ENCODE measurements at places on chromosomes 12 and 14. TPM values are rescaled to one million over a fixed set of nuclear protein-coding genes. Genes with fewer than 3 reads are reported as not detected.

- DNase-seq: no peak
Observed at GRCh38 chr12:112207397-112207924, 82.1 kb downstream of the TRAFD1 start.

DNA sequence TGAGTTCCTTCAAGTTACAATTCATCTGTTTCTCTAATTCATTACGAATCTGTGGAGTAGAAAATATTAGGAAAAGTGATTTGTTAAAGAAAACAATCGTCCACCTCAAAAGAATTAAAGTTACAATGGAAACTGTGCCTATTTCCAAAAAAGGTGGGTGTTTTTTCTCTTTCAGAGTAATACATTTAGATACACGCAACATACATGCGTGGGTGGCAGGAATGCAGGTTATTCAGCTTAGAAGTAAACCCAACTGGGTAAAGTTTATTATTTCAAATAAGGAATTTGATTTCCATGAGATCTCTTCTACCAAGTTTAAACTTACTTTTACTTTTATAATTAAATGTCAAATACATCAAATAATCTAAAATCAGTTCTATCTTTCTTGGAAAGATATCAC lies 52.2 kb downstream of the SSH1 start:
- no peak for DNase-seq

DNA sequence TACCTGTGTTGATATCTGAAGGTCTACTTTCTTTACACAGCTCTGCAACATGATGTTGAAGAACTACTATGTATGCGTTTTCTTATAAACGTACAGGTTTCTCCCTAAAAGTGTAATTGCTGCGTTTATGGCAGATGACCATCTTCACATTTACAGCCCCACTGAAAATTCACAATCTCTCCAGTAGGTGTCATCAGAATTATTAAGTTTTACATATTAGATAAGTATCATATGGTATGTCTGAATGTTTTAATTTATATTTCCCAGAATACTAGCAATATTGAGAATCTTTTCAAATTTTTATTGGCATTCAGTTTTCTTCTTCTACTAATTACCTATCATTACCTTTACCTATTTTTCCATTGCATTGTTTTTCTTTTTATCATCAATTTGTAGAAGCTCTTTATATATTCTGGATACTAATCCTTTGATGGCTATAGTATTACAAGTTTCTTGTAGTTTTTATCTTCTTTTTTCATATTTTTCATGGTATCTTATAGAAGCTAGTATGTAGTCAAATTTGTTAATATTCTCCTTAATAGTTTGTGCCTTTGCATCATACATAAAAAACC lies 123.5 kb downstream of the CAPZA3 start:
- no peak for DNase-seq

GRCh38 chr12:29281371-29282005 lies 99.5 kb downstream of the ERGIC2 start:
- DNase-seq: no peak

DNA sequence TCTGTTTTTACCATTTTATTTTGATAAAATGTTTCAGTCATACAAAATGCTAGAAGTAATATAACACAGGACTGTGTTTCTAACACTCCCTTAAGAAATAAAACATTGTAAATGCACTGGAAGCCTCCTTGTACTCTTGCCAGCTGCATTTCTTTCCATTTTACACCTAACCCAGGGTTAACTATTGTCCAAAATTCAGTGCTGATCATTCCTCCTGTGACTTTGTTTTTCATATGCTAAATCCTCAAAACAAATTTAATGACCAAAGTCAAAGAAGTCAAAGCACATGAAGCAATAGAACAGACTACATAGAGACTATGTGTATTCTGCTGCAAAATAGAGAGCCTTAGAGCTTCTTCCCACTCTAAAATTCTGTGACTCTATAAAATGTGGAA lies 420.3 kb upstream of the PRICKLE1 start:
- no peak for DNase-seq

GRCh38 chr14:89516173-89516572 lies 99.1 kb upstream of the FOXN3 start:
- DNase-seq: no peak

Gene RNASE7
- total RNA-seq: not detected

DNA sequence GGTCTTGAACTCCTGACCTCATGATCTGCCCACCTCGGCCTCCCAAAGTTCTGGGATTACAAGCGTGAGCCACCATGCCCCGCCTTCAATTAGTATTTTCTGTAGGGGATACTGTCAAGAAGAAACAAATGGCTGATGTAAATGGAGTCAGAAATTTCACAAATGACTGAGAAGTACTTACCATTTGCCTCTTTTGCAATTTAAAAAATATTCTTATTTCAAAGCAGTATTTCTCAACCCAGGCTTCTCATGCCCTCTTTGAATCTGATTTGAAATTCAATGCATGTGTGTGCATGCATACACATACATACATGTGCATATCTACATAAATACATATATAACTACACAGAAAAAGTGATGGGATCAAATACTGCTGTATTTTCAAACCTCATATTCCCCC lies 4.4 kb downstream of the PSMA6 start:
- DNase-seq: no peak

DNA sequence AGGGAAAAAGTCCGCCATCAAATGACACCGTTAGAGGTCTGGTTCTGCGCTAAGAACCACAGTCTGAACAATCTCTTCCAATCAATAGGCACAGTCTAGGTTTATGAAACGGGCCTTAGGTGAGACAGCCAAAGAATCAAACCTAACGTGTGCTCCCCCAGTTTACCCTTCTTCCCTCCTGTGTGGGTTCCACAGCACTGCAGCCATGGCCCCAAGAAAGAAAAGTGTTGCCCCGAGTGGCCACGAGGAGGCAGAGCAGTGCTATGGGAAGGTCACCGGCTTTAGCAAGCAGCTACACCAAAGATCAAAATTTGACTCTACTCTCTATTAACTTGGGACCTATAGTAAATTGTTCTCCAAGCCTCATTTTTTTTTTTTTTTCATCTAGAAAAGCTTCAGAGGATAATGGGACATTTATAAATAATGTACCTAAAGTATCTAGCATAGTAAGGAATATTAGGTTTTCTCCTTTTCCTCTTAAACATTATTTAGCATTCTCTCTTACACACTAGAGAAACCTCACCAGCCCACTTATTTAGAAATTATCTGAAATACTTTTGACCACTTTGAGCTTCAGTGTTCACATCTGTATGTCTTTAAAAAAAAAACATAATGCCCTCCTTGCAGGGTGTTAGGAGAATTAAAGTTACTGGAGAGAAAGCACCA lies 70.2 kb upstream of the GPHB5 start:
- no peak for DNase-seq

DNA sequence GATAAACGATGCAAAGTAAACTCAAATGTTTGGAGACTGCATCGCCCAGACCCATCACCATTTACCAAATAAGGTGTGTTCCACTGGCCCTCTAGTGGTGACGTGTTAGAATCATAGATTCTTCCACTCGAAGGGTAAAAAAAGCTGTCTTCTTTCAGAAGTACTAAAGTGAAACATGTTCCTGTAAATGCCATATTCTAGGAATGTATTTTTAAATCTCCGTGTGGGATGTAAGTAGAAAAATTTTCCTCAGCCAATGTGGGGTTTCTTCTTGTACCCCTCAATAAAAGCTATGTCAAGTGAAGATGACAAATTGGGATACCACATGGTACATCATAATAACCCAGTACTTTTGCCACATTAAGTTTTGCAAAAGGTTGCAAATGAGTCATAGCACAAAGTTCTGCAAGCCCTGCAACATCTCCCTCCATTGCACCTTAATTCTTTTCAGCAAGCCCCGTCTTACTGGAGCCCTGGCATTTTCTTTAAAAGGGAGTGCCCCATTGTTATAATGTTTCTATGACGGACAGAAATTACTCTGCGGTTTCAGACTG lies 100.8 kb downstream of the CCER1 start:
- DNase-seq: peak; percentile 5

DNA sequence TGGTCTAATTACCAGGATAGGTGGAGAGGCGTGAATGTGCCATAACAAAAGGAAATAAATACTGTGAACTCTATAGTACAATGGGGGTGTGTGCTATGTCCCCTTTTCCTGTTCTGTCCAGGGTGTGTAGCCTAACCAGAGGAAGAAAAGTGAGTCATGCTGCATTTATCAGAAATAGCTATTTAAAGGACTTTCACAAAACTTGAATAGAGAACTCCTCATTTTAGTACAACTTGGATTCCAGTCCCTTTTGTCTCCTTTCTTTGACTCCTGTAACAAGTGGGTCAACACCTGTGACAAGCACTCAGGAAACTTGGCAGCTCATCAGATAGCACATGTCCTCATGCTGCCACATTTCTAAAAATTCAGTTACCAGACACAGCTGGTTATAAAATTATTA lies 123.4 kb downstream of the CCDC91 start:
- DNase-seq: no peak

- DNase-seq: peak; percentile 12
Observed at GRCh38 chr14:36069535-36069900, 107.0 kb downstream of the PTCSC3 start.

DNA sequence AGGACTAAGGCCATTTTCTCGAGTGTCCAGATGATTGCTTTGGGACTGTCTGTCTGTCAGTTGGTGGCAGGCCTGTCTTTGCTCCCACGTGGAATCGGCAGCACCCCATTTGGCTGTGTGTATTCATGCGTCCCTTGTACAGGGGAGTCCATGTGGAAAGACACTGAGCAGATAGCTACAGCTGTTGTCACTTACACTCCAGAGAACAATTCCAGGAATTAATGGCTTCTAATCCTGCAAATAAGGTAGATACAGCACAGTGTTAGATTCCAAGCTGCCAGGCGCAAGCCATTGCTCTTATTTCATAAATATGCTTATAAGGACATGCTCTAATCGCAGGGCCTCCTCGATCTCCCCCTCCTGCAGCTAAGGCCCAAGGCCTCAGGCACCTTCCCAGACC lies 208.8 kb downstream of the VRK1 start:
- no peak for DNase-seq
